ENCODE measurements at places on chromosomes 7 and 10.

GRCh38 chr7:14767716-14768425 is 134.7 kb downstream of the DGKB start:
- DNase-seq: no peak

- DNase-seq: no peak
Observed at GRCh38 chr7:41709621-41710020, 6.7 kb upstream of the INHBA start.

DNA sequence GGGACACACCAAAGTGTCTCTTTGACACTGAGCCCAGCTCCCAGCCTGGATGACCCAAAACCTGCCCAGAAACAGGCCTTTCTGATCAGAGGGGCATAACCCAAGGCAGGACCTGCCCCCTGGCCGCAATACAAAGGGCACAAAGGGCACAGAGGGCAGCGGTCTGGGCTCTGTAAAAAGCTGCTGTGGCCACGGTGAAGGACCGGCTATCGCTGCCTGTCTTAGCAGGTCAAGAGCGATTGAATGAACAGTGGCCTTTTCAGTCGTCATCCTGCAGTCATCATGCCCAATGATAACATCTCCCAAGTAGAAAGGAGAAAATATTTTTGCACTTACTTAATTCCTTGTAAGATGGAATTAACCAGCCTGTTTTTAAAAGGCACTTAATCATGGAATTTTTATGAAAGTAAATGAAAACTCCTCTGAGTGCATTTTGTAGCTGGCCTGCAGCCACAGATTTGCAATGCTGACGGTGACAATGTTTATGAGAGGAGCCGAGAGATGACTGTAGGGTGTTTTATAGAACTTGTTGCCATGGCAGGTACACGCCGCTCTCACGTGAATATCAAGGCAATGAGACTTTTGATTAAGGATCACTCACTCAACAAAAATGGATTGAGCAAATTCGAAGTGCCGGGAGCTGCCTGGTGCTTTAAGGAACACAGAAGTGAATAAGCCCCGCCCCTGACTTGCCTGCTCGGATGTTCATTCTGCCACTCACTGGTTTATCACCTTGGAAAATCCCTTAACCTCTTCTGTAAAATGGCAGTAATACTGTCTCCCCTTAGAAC is 47.3 kb upstream of the BHLHA15 start:
- DNase-seq: no peak

DNA sequence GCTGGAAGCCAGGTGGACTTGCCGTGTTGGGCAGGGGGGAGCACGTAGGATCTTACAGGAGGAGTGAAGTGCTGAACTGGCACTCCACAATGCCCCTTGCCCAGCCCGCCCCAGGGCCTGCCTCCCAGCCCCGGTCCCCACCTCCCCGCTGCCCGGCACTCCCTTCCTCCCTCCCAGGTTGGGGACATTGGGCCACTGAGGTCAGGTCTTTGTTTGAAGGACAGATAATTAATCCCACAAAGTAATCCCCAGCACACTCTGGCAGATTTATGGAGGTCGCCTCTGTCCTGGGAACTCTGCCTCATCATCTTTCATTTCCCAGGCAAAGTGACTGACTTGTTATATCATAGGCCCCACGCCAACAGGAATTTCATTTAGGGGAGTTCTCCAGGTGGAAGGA is 122.8 kb downstream of the C10orf105 start:
- DNase-seq: no peak

DNA sequence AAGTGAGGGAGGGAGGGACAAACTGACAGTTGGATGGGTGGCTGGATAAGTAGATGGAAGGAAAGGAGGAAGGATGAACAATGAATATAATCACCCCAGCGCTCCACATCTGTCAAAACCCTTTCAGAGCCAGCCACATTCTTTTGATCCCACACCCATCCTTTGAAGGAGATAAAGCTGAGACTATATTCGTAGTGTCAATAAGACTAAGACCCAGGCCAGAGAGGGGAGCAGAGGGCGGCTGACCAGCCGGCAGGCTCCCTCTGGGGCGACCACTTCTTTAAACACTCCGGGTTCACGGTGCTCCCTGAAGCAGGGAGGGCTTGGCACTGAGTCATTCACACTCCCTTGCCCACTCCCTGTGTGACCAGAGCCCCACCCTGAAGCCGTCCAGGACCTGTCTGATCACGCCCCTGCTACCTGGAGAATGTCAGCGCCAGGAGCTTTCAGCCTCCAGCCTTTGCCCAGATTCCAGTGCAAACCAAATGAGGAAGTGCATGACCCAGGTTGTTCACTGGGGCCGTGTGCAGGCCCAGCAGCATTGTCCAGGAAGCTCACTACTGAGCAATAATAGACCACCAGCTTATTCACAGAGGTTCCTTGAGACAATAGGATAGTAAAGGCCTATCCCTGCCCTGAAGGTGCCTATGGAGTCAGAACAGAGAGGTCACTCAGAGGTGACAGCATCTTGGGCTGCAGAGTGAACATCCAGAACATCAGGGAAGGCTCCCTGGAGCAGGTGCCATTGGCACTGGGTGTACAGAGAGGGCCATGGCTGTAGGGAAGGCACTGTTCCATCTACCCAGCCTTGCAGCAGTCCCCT is 34.4 kb downstream of the UNC5B start:
- DNase-seq: no peak

- DNase-seq: no peak
Observed at GRCh38 chr7:82805527-82805960, 357.1 kb downstream of the PCLO start.

GRCh38 chr10:121235692-121236091 is 362.6 kb downstream of the FGFR2 start:
- DNase-seq: no peak

GRCh38 chr7:4849390-4849789 is 12.4 kb downstream of the PAPOLB start:
- no peak for DNase-seq

GRCh38 chr10:25522946-25523608 is 348.3 kb downstream of the GPR158 start:
- no peak for DNase-seq

DNA sequence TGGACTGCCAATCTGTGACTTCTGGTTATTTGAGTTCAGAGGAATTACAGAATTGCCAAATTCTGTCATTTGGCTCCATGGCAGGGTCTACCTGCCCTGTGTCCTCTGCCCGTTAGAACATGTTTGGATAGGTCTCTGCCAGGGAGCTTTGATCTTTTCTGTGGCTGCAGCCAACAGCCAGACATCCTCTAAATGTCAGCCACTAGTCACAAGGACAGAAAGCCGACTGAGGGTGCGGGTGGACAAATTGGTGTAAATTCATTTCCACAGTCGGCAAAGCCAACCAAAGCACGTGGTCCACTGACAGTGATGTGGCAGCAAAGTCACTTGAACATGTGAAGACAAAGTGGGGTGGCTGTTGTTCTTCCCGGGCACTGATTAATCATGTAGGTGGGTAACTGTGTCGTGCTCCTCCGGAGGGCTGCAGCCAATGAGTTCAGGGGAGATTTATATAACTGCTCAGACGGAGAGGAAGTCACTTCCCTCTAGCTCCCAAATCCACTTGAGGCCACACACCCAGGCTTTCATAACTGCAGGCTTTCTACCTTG is 26.7 kb upstream of the CAMK1D start:
- no peak for DNase-seq

DNA sequence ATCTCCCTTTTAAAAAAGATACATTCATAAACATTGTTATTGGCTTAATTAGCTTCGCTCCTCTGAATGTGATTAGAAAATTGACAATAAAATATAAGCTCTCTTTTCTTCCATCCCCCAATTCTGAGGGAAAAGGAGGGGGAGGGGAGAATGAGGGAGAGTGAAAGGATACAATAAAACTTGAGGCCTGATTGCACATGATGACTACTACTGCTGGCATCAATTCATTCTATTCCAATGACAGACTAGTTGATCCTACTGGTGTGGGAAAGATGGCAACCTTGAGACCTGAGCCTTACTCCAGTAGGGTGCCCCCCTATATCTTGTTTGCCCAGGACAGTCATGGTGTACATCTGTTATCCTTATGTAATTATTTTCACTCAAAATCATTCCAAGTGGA is 4.5 kb upstream of the IQUB start:
- DNase-seq: no peak

DNA sequence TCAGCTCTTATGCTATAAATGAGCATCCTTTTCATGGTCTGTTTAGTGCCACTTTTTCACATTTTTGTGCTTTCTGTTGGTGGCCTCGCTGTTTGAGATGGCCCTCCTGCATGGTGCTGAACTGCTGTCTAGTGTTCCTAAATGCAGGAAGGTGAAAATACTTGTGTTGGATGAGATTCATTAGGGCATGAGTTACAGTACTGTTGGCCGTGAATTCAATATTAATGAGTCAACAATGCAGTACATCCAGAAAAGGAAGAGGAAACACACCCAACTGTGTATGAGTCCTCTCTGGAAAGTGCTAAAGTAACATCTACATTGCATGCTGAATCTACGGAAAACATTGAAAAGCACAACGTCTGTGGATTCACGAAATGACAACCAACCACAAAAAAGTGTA is 124.0 kb downstream of the HERPUD2 start:
- no peak for DNase-seq

DNA sequence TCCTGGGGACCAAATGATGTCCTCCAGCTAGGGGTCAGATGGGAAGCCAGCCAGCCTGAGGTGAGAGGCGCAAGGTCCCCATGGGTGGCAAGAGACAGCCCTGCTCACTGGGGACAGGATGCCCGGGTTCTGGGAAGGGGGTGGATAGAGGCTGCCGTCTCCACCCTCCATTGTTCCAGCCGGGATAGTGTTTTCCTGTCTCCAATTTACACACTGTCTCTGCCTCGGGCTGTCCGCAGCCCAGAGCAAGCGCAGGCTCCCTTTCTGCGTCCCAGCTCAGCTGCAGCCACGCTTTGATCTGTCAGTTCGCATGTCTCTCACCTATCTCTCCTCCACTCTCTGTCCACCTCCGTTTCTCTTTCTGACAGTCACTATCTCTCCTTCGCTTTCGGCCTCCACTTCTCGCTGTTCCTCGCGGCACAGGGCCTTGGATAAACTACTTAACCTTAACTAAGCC is 2.1 kb downstream of the EPHB4 start:
- no peak for DNase-seq

DNA sequence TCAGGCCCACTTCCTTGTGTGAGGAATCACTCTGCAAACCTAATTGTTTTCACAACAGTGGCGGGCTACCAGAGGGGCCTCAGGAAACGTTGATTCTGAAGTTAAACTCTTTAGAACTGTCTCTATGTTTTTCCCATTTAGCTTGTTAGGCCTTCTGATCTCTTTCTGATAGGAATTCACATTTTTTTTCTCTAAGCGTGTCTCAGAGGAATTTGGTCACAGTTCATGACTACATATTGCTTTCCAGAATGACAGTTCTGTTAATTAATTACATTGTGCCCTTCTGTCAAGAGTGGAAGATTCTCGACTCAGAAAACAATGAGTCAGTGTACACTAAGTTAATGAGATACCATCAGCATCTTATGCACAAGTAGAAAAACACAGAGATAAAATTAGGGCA is 469.2 kb upstream of the C7orf33 start:
- DNase-seq: no peak

DNA sequence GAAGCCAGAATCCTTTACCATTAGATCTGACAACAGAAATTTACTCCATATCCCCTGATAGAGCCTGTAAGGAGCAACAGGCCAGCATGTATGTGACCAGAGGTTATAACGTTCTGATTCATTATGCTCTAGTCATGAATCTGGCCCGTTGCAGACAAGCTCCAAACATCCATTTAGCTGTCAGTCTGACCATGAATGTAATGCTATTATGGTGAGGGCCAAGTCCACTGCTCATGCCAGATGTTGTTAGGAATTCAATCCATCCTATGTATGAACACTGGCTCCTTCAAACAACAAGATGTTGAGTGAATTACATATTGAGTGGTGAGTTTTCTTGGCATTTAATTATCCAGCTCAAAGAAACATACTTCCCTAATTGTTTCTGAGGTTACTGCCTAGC is 610.1 kb upstream of the ANKRD30A start:
- no peak for DNase-seq

- DNase-seq: no peak
Observed at GRCh38 chr7:139727151-139727705, 50.6 kb downstream of the HIPK2 start.

DNA sequence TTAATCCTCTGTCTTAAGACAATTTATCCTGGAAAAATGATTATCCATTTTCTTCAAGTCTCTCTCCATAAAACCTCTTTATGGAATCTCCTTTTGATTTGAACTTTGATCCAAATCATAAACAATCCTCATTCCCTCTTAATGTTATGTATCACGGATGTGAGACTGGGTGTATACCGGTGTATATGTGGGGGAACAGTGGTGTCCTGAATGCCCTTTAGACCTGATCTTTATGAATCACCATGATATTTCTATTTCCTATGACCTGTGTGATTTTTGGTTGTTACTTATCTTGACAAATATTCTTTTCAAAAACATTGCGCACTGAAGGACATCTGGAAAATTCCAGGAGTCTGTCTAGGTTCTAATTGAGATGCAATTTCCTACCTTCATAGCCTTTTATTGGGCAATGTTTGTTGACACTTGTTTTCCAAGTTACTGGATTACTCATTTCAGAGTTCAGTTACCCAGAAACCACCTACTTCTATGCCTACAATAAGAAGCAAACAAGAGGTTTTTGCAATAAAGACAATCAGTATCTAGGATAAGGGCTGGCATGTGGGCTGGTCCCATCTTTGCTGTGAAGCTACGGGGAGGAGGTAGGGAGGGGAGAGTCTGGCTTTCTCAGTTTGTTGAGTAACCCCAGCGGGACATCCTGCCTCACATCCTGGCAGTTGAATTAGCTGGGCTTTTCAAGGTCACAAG is 190.4 kb downstream of the CTTNBP2 start:
- DNase-seq: no peak

DNA sequence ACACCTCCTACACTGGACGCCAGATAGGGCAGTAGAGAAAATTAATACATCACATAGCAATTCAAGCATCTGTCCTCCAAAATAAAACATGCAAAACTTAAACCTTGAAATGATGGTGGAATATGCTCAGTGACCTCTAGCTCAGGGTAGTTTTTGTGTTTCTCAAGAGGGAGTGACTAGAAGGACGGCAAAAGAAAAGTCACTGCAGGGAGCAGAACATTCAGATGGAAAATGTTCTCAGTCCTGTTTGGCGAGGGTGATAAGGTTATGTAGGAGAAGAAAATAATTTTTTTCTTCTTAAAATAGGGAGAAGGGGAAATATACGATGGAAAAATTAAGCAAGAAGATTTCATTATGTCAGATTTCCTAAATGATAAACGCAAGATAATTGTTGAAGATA is 50.9 kb downstream of the APBB1IP start:
- DNase-seq: no peak

- DNase-seq: no peak
Observed at GRCh38 chr10:35606430-35606829, 1.3 kb downstream of the GJD4 start.

All from stimulated activated CD4-positive, alpha-beta T cell treated with anti-CD3 and anti-CD28 coated beads, Interleukin-12 subunit alpha, Interleukin-12 subunit beta, amount 100 ng/mL, for 4 hours (primary cell).